GM23338 (cell line): ENCODE measurements at places on chromosomes 11 and 22.

DNA sequence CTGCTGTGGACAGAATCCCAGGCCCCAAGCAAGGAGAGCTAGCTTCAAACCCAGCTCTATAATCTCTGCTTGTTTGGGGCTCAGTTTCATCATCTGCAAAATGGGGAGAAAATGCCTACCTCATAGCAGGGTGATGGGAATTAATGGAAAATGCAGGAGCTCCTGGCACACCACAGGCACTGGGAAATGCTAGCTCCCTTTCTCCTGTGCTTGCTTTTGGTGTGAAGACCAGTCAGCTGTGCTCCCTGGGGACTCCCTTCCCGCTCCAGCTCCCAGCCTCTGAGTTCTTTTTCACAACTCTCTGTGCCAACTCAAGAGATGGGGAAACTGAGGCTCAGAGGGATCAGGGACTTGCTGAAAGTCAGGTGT is 8.2 kb upstream of the SERPINH1 start:
- H3K4me1 ChIP-seq = peaks cover 25% of the 10 kb centered on the region
- H3K36me3 ChIP-seq = no peaks in the 10 kb centered on the region
- 0 out of 2 replicates have a peak overlapping the region, but pooled peaks have one; percentile 70 for H3K27ac ChIP-seq

DNA sequence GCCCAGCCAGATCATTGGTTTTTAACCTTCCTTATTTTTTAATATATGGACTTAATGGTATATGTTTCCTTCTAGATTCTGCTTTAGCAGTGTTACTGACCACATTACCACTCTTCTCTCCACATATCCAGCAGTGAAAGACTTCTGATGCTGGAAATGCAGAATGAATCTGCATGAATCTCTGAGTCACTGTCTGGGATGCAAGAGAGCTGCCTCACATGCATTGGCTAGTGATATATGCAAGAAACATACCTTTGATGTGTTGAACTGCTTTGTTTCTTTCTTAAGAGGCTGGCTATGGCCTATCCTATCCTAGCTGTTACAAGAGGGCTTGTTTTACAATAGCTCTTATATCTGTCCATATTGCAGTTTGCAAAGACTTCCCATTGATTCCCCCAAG is 16.6 kb upstream of the AMPD3 start:
- no peaks in the 10 kb centered on the region for H3K27me3 ChIP-seq
- DNase-seq = no peak
- H3K4me3 ChIP-seq = no peak overlapping the region
- H3K27ac ChIP-seq = no peak overlapping the region

GRCh38 chr22:49298834-49299750 is 528.6 kb downstream of the BRD1 start:
- no peaks in the 10 kb centered on the region for H3K36me3 ChIP-seq
- DNase-seq = no peak
- no peak overlapping the region for H3K4me3 ChIP-seq

- peaks cover 15% of the 10 kb centered on the region for H3K27me3 ChIP-seq
- no peak overlapping the region for H3K4me3 ChIP-seq
- H3K4me1 ChIP-seq = peaks cover 41% of the 10 kb centered on the region
- H3K27ac ChIP-seq = no peak overlapping the region
- DNase-seq = no peak
Measured at GRCh38 chr11:44561275-44561805, 4.1 kb upstream of the CD82 start.

- no peak for DNase-seq
- H3K36me3 ChIP-seq = no peaks in the 10 kb centered on the region
- H3K27me3 ChIP-seq = no peaks in the 10 kb centered on the region
- H3K4me1 ChIP-seq = peaks cover 8% of the 10 kb centered on the region; the same call in 1 of the 2 replicates
- H3K27ac ChIP-seq = no peak overlapping the region
Measured at GRCh38 chr11:67406969-67407687, 3.2 kb downstream of the TBC1D10C start.

- H3K36me3 ChIP-seq = no peaks in the 10 kb centered on the region
- H3K4me1 ChIP-seq = peaks cover 7% of the 10 kb centered on the region; the same call in 1 of the 2 replicates
- no peak overlapping the region for H3K27ac ChIP-seq
- DNase-seq = no peak
Measured at GRCh38 chr11:13091804-13092203, 82.7 kb downstream of the RASSF10 start.

GRCh38 chr11:110297076-110297725 is 787 bp upstream of the RDX start:
- H3K27me3 ChIP-seq = no peaks in the 10 kb centered on the region
- H3K4me1 ChIP-seq = peaks cover 21% of the 10 kb centered on the region
- H3K4me3 ChIP-seq = peak overlapping the region; percentile 94
- no peak for DNase-seq
- peak overlapping the region; percentile 78 for H3K27ac ChIP-seq
